ENCODE measurements at places on chromosomes 3 and 15.

DNA sequence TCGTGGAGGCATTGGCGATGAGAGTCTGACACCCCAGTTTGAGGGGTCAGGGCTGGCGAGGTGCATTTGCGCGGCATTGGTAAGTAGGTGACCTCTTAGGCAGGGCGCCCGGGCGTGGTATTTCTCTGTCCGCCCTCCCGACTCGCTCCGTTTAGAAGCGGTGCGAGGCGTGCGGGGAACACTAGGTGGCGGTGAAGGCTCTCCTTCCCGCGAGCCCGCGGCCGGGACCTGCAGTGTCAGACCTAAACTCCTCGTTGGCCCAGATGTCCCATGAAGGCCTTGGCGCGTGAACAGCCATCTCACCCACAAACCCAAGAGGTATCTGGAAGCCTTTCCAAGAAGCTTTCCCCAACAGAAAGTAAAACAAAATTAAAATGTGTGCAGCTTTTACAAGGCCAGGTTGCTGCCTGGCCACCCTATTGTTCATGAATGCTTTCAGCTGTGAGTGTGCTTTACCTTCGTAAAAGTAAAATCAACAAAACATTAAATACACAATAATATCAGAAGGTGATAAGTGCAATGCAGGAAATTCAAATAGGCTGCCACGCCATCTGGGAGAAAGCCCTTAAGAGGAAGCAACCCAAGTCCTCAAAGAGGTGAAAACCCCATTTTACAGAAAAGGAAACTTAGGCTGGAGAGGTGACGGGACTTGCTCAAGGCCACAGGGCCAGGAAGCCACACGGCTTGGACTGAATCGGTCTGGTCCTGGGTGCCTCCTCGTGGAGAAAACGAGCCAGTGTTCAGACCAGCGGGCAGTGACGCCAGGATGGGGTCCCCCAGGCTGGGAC, 120.3 kb downstream of the ETFA start:
- DNase-seq = peak; percentile 59

GRCh38 chr3:162643245-162643644, 1146.6 kb downstream of the OTOL1 start:
- no peak for DNase-seq

- no peak for DNase-seq
Measured at GRCh38 chr3:156148345-156148945, 28.1 kb downstream of the KCNAB1 start.

GRCh38 chr3:49276475-49277382, at the start of gene C3orf62:
Gene C3orf62 (minus strand): TSS chr3:49277232. CDS start chr3:49276872, 360 bp downstream.
- peak; percentile 65 for DNase-seq

GRCh38 chr3:147246906-147247305, 159.4 kb downstream of the ZIC4 start:
- no peak for DNase-seq

GRCh38 chr3:193546129-193546528, 8.6 kb downstream of the ATP13A4 start:
- DNase-seq = no peak

DNA sequence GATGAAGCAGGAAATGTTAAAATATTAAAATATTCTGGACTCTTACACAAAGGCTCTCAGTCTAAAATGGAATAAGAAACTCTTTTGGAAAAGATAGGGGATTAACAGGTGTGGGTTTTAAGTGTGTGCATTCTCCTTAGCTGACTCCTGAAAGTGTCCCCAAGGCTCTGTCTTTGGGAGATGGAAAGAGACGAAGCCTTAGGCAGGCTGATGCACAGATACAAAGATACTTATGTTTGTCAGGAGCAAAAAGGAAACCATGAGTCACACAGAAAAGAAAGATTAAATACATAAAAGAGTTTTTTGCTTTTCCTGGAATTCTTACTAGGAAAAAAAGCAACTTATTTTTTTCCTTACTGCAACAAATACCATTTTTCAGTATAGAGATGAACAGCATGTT, 23.8 kb upstream of the ABI3BP start:
- peak; percentile 21 for DNase-seq

GRCh38 chr3:183492849-183493179, 62.7 kb downstream of the KLHL6 start:
- DNase-seq = no peak
